ENCODE measurements at places on chromosomes 4 and X.

- DNase-seq = no peak
Measured at GRCh38 chrX:57586360-57586759, 5.5 kb upstream of the ZXDB start.

DNA sequence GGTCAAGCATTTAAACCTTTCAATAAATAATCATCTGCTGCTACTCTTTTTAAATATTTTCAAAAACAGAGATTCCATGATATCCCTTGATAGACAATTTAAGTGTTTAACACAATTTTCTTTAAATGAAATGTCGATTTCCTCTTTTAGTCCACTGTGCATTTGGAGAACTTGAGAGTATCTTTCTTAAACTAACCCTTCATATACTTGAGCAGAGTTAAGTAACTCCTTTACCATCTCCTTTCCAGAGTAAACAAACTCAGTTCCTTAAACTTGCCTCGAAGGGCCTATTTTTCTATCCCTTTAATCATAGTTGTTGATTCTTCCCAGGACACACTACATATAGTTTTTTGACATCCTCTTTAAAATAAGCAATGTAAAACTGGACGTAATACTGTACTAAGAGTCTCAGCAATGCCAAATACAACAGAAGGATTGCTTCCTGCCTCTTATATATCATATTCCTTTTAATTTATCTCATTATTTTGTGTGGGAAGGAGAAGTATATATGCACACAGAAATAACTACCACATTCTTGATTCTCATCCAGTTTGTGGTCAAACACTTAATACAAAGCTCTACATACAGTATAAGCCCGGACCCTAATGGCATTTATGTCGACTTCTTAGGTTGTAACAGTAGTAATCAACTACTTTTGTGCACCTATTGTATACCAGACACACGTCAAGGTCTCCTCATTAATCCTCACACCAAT lies 22.8 kb downstream of the RAB28 start:
- no peak for DNase-seq

GRCh38 chr4:4461850-4462249 lies 74.9 kb downstream of the NSG1 start:
- no peak for DNase-seq

DNA sequence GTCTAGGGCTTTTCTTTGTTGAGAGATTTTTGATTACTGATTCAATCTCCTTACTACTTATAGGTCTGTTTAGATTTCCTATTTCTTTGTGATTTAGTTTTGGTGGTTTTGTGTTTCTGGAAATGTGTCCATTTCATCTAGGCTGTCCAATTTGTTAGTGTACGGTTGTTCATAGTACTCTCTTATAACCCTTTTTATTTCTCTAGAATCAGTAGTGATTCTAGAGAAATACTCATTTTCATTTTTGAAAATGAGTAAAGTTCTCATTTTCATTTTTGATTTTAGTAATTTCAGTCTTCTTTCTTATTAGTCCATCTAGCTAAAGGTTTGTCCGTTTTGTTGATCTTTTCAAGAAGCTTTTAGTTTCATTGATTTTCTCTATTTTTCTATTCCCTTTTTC lies 7.5 kb downstream of the IL13RA1 start:
- no peak for DNase-seq

GRCh38 chr4:169030562-169030982 lies 20.5 kb upstream of the CBR4 start:
- DNase-seq = no peak

DNA sequence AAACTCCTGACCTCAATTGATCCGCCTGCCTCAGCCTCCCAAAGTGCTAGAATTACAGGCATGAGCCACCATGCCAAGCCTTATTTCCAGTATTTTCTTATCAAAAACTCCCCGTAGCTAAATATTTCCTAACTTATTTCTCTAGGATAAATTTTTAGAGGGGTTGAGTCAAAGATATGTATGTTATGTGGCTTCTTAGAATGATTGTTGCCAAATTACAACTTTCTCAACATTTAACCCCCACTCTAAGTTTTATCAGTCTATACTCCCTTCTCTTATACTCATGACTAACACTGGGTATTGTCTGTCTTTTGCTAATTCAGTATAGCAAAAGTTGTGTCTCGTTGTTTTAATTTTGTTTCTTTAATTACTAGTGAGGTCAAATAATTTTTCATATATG lies 187.7 kb upstream of the LNX1 start:
- no peak for DNase-seq

GRCh38 chr4:110474481-110474880 lies 1.5 kb upstream of the ENPEP start:
- DNase-seq = no peak

GRCh38 chr4:152972821-152973628 lies 36.9 kb downstream of the FHDC1 start:
- no peak for DNase-seq

DNA sequence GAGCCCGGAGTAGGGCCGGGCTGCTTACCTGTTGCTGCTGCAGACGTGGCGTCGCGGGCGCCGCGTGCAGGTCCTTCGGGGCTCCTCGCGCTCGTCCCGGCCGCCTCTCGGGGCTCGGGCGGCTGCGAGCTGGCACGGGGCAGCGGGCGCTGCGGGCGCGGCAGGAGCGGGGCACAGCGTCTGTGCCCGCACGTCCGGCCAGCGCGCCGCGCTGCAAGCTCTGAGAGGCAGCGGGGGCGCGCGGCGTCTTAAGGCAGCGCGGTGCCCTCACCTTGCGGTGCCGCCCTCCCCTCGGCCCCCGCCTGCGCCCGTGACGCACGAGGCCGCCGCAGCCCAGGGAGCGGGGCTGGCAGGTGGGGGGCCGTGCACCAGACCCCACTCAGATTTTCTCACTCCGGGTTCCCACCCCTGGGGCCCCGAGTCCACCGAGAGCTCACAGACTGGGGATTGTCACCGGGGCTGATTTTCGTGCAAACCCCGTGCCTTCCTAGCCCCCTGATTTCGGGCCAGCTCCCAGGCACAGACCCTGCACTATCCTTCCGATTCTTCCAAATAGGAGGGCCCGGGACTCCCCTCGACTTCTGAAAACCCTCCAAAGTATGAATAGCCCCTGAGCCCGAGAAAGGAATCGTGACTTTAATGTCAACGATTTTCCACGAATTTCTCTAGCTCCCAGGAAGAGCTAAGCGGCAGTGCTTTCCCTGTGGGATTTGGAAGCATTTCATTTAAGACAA lies at the start of gene GPR101:
GPR101 (minus strand) TSS at position 222 of the 734 bp plus-strand sequence. CDS start 2,321 bp downstream, outside the sequence.
- DNase-seq = no peak

DNA sequence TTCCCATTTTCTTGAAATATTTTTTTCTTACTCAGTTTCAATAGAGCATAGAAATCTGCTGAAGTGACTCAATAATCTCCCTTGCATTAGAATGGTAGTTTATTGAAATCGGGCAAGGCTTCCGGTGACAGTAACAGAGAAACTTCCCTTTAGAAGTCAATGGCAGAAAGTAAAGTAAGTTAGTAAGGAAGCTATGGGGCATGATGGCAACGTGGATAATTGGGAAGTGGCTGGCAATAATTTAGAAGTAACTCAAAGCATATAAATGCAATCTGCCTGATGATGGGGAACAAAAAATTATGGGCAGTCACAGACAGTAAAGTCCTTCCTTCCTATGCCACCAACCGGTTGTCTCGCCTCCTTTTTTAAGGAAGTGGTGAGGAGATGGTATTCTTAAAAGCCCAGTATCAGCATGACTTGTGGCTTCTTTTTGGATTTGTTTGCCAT lies 7.6 kb downstream of the CYBB start:
- DNase-seq = no peak

GRCh38 chrX:154458954-154459778 lies 1.1 kb downstream of the PLXNA3 start:
- no peak for DNase-seq

- DNase-seq = no peak
Measured at GRCh38 chr4:78058591-78059523, 1.7 kb downstream of the FRAS1 start.

- no peak for DNase-seq
Measured at GRCh38 chr4:66662620-66663019, 882.7 kb downstream of the CENPC start.

GRCh38 chrX:104921584-104922205 lies 298.8 kb downstream of the TEX13A start:
- DNase-seq = no peak

DNA sequence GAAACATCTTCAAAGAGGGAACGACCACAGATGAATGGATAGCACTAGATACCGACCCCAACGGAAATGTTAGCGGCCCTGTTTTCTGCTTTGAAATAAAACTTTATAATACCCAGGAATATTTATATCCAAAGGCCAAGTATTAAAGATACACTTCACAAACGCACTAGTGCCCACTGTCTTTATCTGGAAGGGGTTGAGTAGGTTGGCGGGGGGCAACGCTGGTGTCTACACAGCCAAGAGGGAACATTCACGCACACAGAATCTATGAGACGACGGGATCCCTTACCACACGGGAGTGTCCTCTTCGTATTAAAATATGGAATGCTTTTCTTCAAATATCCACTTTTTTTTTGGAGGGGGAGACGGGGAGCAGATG lies 3.3 kb downstream of the HAND2 start:
- no peak for DNase-seq

- no peak for DNase-seq
Measured at GRCh38 chr4:2248044-2248780, 6.3 kb upstream of the HAUS3 start.

GRCh38 chrX:71652405-71652804 lies 14.9 kb upstream of the LOC101059915 start:
- DNase-seq = no peak

DNA sequence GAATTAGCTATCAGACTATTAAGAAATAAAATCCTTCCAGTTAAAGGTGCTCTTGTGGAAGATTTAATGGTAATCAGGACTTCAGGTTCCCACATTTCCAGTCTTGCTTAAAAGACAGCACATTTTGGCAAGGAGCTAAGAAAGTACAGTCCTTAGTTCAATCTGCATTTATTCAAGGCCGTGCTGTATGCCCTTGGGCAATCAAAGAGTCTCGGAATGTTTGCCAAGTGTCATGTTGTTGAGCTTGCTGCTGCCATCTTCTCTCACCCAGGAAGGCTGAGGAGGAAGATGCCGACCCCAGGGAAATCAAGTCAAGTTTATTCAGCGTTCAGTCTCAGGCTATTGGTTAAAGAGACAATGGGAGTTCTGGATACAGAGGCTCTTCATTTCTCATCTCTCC lies 388.1 kb upstream of the IGFBP7 start:
- no peak for DNase-seq

DNA sequence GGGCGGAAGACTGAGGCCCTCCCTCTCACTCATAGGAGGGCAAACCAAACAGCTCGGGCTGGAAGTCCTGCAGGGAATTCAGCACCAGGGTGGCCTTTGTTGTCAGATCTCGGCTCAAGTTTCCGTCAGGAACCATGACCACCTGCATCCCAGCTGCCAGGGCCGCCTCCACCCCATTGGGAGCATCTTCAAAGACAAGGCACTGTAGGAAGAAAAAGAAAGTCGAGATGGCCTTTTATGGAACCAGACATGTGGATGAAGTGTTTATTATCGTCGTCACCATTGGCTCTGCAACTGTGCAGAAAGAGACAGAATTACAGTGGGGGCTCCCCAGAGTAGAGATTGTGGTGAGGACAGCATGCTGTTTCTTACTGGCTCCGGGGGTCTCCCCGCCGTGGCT lies 97.2 kb upstream of the STS start:
- DNase-seq = no peak

DNA sequence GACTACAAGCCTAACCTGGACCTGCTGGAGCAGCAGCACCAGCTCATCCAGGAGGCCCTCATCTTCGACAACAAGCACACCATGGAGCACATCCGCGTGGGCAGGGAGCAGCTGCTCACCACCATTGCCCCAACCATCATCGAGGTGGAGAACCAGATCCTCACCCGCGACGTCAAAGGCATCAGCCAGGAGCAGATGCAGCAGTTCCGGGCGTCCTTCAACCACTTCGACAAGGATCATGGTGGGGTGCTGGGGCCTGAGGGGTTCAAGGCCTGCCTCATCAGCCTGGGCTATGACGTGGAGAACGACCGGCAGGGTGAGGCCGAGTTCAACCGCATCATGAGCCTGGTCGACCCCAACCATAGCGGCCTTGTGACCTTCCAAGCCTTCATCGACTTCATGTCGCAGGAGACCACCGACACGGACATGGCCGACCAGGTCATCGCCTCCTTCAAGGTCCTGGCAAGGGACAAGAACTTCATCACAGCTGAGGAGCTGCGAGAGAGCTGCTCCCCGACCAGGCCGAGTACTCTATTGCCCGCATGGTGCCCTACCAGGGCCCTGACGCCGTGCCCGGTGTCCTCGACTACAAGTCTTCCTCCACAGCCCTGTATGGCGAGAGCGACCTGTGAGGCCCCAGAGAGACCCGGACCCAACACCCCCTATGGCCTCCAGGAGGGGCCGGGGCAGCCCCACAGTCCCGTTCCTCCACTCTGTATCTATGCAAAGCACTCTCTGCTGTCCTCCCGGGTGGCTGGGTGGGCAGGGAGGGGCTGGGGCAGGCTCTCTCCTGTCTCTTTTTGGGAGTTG lies 486.2 kb downstream of the TRAM1L1 start:
- no peak for DNase-seq

DNA sequence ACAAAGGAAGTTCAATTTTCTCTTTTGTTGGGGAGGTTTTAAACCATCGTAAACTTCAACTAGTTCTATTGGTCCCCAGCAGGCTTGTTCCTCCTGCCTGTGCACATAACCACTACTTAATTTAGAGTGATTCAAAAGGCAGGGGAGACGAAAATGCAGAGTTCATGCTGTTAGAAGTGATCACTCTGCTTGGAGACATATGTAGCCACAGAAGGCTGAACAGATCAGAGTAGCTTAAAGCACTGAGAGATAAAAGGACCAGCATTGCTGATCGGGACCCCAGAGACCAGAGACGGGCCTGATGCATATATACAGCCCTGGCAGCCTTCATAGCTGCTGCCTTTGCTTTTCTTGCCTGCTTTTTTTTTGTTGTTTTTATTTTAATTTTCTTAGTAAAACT lies 662.0 kb upstream of the CPEB2 start:
- DNase-seq = no peak

GRCh38 chr4:42632653-42633382 lies 24.1 kb downstream of the ATP8A1 start:
- DNase-seq = no peak

DNA sequence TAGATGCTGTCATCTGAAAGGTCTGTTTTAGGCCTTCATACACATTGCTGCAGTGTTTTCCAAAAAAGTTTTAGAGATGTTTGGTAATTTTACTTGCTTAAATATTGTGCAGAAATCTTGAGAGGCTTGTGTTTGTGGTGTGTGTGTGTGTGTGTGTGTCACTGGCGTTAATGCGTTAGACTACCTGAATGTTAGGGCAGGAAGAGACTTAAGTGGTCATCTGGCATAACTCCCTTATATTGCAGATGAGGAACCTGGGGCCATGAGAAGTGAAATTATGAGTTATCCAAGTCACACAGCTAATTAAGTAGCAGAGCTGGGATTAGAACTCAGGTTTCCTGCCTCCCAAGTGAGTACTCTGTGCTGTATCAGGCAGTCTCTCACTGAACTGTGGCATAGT lies 1.4 kb downstream of the LSM6 start:
- no peak for DNase-seq

DNA sequence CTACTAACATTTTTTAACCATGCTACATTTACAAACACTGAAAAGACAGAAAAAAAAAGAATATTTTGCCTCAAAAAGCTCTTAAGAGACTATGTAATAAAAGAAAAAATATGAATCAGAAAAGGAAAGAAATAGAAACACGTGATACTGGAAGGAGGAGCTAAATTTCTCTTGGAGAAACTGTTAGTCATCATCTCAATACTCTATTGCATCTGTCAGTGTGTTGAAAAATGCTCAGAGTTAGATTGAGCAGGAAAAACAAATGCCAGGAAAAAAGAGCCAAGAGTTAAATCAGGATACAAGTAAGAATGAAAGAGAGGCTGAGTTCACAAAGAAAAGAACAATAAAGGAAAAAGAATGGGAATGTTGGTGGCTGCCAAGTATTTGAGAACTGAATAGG lies 2.6 kb downstream of the RAB28 start:
- no peak for DNase-seq

Measured in NCI-H2081 treated with DMSO at 0.1 percent for 48 hours (cell line).